ENCODE measurements at places on chromosomes 1 and 21. TPM values are rescaled to one million over a fixed set of nuclear protein-coding genes. Genes with fewer than 3 reads are reported as not detected.

The FNBP1L gene
- 22.4 TPM for total RNA-seq

The MPZ gene
- 5.1 TPM for total RNA-seq

The SPRR1B gene
- total RNA-seq = 161 TPM

The LIN28A gene
- not detected for total RNA-seq

The LCE3D gene
- 20.1 TPM for total RNA-seq

The SHISA4 gene
- 5.4 TPM for total RNA-seq

The KAZN gene
- 25.9 TPM for total RNA-seq

The ALG14 gene
- total RNA-seq = 0.46 TPM

The ZYG11A gene
- total RNA-seq = 0.11 TPM

The CRP gene
- total RNA-seq = not detected

The ACTA1 gene
- 0.21 TPM for total RNA-seq

The SERPINC1 gene
- not detected for total RNA-seq

The S100B gene
- total RNA-seq = 11.1 TPM

The UTS2 gene
- not detected for total RNA-seq

The NBPF8 gene
- total RNA-seq = 11.4 TPM

The AP4B1 gene
- total RNA-seq = 5.3 TPM

The NPR1 gene
- 4.3 TPM for total RNA-seq

DNA sequence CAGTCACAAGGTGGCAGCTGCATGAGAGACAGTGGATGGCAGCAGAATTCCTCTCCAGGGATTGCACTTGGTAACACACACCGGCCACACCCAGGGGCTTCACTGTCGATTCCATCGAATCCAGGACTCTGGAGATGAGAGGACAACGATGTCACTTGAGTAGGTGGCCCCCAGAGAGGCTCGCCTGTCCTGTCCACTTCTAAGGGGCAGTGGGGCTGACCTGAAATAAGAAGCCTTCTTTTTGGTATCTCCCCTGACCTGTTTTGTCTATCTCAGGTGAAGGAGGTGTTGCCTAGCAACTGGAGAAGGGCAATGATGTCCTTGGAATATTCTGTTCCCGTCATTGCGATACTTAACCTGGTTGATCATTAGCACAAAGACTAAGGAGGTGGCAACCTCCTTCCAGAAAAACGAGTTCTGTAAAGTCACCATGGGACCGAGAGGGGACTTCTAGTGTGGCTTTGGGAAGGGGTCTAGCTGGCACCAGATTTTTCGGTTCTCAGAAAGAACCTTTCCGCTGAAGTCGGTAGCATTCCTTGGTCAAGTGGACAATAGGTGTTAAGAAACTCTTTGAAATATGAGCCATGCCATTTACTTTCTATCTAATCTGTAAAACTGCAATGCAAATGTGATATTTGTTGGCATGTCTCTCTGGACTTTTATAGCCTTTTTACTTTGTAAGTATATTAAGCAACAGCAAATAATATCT, 85.2 kb upstream of the TMPRSS2 start:
- no peak for DNase-seq

GRCh38 chr21:36640174-36640720, 58.7 kb upstream of the SIM2 start:
- DNase-seq = no peak

DNA sequence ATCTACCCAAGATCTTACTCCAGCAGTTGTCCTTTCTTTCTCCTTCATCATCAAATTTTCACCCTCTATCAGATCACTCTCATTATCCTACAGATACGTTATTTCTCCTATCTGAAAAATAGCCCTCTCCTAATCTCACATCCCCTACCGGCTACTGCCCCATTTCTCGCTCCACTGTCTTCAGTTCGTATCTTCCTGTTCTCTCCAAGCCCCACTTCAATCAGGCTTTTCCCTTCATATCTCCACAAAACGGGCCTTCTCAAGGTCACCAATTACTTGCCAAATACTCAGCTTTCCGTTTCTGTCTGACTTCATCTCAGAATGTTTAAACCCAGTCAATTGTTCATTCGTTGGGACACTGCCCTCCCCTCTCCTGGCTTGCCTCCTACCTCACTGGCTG, 32.4 kb downstream of the SLC30A1 start:
- no peak for DNase-seq

GRCh38 chr1:63713627-63714481, 60.0 kb upstream of the ROR1 start:
- no peak for DNase-seq

- peak; percentile 84 for DNase-seq
These were observed 7.3 kb downstream of the F11R start for GRCh38 chr1:161013488-161014230.

- DNase-seq = no peak
These were observed 11.4 kb upstream of the SLAMF1 start for GRCh38 chr1:160658162-160658813.

GRCh38 chr1:151626740-151627334, 15.0 kb downstream of the SNX27 start:
- no peak for DNase-seq

DNA sequence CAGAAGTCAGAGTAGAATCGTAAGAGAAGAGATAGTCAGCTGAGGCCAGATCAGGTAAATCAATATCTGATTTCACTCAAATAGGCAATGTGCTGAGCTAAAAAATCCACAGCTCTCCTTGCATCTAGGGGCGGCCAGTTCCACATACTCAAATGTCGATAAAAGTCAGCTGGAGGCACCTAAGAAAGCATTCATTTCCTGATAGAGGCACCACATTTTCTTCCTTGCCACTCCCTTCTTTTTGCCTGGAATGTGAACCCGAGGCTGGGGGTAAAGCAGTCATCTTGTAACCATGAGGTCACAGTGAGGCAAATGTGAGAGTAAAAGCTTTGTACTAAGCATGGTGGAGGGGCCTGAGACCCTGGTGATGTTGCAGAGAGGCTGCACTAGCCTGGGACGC, 24.2 kb upstream of the CTPS1 start:
- DNase-seq = no peak

DNA sequence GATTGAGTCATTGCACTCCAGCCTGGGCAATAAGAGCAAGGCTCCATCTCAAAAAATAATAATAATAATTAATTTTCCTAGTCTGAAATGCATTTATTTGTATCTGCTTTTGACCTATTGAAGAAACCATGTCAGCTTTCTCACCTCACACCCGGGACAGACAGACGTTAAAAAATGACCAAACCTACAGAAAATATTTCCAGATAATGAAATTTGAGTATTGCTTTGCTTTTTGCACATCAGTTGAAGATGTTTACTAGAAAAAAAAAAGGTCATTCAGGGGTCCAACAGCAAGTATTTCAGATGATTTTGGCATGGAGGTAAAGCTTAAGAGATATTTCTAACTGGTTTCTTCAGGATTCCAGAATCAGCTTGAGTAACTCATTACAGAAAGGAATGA, at the start of gene OR6K6:
Gene OR6K6 (plus strand): TSS at position 301 of the 400 bp plus-strand sequence. CDS start 168 bp downstream, outside the sequence.
- no peak for DNase-seq

DNA sequence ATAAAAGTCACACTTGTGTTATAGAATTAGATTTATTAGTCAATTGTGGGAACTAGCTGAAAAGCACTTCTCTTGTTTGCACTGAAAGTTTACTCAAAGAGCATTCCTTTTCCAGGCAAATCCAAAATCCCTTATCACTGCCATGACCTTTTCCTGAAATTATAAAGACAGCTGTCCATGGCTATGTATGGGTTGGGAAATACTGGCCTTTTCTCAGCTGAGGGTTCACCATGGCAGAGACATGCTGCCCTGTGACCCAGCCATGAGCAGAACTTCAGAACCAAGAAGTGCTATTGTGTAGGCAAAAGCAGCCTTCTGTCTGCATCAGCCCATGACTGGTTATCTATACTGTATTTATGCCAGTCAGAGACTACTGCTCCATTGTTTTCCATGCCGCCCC, 9.8 kb upstream of the EDEM3 start:
- no peak for DNase-seq

DNA sequence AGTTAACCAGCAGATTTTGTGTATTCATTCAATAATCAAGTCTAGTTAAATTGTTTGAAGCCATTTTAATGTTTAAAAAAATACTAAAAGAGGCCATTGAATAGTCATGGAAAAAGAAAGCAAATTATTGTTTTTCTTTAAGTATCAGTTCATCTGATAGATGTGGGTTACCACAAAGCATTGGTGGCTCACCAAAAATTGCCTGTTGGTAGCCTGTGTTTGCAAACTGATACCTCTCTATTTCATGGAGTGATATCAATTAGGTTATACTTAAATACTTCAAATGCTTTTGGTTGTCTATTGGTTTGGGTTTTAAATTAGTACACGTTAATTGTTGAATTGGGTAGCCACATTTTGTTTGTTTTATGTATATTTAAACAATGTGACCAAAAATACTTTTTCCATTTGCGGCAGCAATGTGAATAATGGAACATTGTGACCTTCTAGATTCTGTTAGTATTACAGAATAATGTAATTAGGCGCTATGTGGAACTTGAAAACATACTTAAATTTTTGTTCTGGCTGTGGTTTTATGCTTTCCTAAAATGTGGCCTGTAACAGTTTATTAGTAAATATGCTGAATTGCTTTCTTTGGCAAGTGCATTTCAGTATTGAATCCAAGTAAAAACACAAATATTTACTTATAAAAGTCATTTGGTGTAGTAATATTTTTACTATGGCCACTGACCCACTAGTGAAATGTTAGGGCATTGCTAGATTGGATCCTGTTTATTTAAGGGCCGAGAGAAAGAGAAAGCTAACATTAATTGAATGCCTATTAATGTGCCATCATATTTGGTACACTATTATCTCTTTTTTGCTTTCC, 37.1 kb upstream of the NBL1 start:
- peak; percentile 17 for DNase-seq

- DNase-seq = no peak
These were observed 47.7 kb downstream of the PRDM15 start for GRCh38 chr21:41831453-41831831.

DNA sequence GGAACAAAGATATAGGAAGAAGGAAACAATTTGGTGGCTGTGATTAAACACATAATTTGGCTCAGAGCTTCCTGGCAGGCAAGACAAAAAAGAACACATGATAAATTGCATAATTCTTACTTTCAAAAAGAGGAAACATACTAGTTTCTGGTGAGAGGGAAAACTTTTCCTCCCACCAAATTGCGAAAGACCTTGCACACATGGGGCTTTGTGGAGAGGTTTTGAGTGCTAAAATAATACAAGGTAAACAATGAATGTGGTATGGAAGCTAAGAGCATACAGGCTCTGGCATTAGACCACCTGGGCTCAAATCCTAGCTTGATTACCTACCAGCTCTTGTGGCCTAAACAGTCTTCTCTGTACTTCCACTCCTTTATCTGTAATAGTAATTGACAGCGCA, 140.2 kb upstream of the HOOK1 start:
- peak; percentile 83 for DNase-seq

DNA sequence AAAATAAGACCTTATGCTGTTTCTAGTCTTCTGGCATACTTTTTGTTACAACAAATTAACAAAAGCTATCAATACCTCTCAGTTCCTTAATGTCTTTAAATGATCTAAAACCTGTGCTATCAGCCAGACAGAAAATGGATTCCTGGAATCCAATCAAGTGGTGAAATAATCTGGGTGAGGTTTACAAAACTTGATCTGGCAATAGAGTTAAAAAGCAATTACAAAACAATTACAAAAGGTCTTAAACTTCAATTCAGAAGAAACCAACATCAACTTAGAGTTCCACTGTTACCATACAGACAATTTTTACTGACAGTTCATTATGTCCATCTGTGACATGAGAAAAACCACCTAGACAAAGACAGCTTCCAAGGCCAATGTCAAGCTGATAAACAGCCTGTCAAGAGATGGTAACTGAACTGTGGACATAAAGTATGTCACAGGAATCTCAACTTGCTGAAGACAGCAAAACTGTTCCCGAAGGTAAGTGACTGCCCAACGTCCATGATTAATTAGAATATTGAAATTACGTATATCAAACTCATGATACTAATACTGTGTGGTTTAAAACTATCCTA, 17.4 kb downstream of the ZZZ3 start:
- no peak for DNase-seq

- peak; percentile 89 for DNase-seq
These were observed at the start of gene DNAJB4 for GRCh38 chr1:78004719-78005447. Gene DNAJB4 (plus strand): TSS chr1:78004939. CDS start chr1:78005111, 172 bp downstream.

DNA sequence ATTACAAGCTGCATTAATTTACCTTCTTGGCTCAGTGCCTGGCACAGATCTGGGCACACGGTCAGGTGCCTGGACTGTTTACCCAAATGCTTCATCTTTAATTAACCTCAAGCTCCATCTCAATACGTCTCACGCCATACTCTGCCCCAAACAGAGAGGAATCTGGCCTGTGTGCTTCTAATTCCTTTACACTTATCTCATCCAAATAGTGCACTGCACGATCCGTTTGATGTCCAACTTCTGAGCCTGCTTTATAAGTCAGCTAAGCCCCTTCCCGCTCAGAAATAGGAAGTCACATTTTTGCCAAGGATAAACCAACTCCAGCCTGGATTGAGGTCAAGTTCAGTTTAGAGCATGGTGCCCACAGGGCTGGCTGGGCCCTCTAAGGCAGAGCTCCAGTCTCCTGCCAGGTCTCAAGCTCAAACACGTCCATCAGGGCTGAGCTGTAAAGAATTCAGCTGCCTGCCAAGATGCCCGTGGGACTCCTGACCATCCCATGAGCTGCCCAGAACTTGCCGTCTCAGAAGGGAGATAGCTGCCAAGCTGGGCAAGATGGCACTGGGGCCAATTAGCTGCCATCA, 233.5 kb downstream of the TRABD2B start:
- DNase-seq = no peak

- no peak for DNase-seq
These were observed 86.2 kb downstream of the RIPK4 start for GRCh38 chr21:41680444-41681347.

- DNase-seq = no peak
These were observed 102.4 kb downstream of the FAM78B start for GRCh38 chr1:166064313-166064926.

DNA sequence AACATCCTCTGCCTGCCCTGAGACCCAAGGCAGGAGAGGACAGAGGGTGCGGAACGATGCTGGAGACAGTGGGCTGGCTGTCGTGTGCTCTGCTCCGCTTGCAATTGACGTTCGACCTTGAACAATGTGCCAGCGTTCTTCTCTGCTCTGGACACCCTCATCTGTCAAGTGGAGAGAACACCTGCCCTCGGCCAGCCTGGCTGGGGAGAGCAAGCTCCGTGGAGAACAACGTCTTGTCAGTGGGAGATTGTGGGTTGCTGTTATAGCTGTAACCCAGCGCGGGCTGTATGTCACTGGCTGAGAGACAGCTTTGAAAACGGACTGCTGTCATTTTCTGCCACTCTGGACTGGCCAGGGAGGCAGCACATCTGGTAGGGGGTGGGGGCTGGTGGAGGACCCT, 14.7 kb downstream of the KIAA1614 start:
- DNase-seq = no peak

GRCh38 chr1:225965231-225965630, 24.2 kb upstream of the LEFTY2 start:
- no peak for DNase-seq

GRCh38 chr21:35609263-35609662, 451.1 kb downstream of the SETD4 start:
- DNase-seq = no peak

- DNase-seq = peak; percentile 89
These were observed at the start of gene HUNK for GRCh38 chr21:31872452-31873274. Gene HUNK (plus strand): TSS chr21:31873020. CDS start chr21:31873675, 655 bp downstream.

Data from lower leg skin (tissue), 4 donors.